ENCODE measurements at places on chromosomes 7 and 10.

- no peak for DNase-seq
These were observed 201.2 kb downstream of the LHFPL3 start for GRCh38 chr7:104529567-104529966.

DNA sequence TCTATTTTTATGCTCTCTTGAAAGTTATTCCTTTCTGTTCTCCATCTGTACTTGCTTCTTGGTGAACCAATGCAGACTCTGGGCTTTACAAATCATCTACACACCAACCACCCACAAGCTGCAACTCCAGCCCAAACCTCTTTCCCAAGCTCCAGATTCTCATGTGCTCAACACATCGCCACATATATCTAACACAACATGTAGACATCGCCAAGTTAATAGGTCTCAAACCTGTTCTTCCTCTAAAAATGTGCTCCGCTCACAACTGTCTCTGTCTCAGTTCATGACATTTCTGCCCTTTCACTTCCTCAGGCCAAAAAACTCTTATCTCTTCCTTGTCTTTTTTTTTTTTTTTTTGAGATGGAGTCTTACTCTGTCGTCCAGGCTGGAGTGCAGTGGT, 95.7 kb upstream of the EEPD1 start:
- no peak for DNase-seq

GRCh38 chr10:21208666-21209316, 311.7 kb upstream of the NEBL start:
- no peak for DNase-seq

GRCh38 chr7:36086571-36086970, 66.5 kb upstream of the EEPD1 start:
- DNase-seq = no peak
